ENCODE measurements at places on chromosomes 11 and 22. TPM values are rescaled to one million over a fixed set of nuclear protein-coding genes. Genes with fewer than 3 reads are reported as not detected.

The KCNJ11 gene
- not detected for polyA plus RNA-seq

The TMPRSS5 gene
- polyA plus RNA-seq = 0.10 TPM

The MS4A4A gene
- polyA plus RNA-seq = not detected

The AGBL2 gene
- polyA plus RNA-seq = 1.7 TPM

The OR8J1 gene
- not detected for polyA plus RNA-seq

The CEP126 gene
- 1.5 TPM for polyA plus RNA-seq

GRCh38 chr11:95723361-95723942 lies 66.1 kb downstream of the FAM76B start:
- DNase-seq = no peak

DNA sequence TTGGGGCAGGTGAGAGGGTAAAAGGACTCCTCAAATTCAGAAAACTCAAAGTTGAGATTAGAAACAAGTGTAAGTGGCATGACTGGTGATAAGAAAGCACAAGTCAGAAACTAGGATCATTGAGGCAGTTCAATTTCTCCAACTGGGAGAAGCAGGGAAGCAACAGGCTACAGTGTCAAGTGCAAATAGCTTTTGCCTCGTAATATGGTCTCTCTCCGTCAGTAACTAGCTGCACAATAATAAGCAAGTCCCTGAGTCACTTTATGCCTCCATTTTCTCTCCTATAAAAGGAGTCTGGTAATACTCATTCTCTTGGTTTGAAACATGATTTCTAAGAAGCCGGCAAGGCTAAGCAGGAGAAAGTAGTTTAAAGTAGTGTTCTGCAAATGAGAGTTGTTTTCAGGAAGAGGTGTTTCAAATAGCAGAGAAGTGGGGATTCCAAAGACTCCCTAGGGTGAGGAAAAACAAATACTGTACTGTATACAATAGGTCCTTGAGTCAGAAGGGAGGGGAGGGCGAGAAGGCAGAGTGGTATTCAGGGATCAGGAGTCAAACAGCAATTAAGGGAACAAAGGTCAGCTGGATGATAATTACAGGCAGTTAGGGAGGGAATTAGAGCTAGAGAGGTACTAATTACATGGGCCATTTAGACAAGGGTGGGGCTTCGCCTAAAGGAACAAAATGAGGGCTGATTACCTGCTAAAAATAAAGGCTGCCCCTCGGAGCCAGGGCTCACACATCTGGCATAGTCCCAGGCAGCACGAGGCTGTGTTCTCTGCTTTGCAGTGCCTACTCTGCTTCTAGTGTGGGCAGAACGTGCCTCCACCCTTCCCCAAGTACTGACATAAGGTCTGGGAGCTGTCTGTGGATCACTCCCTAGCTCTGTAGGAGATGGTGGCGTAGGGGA lies 96.0 kb upstream of the BDNF start:
- no peak for DNase-seq

GRCh38 chr22:47406180-47406834 lies 643.9 kb downstream of the TBC1D22A start:
- no peak for DNase-seq

DNA sequence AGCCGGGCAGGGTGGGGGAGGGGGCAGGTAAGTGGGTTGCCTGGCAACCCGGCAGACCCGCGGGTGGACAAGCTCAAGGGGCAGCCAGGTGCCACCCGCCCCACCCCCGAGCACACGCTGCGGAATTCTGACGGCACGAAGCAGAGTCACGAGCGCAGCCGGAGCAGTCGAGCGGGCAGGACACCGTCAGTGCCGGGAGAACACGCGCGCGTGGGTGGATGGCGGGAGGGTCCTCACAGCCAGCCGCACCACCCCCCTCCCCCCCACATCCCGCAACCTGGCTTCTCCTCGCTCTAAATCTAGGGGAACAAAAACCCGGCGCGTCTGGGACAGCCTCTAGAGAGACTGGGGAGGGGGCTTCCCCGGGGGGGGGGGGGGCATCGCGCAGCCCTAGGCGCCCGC lies 133.1 kb upstream of the HSD17B12 start:
- DNase-seq = no peak

DNA sequence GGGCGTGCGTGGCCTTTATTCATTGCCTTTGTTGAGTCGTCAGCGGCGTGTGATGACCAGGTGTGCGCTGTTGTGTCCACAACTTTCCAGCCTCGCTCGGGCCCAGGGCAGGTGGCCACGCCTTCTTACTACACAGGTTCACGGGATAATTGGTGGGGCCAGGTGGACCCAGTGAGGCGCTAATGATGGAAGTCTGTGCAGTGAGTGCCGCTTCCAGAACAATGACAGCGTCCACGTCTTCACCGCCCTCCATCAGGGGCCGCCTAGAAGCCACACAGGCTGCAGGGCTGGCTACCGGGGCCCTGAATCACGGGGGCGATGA lies 1197.3 kb downstream of the BRD1 start:
- DNase-seq = no peak

- DNase-seq = no peak
Measured at GRCh38 chr11:116172851-116173250, 599.9 kb downstream of the BUD13 start.

GRCh38 chr11:94112206-94112953 lies 16.3 kb upstream of the PANX1 start:
- DNase-seq = no peak

GRCh38 chr22:48391171-48391711 lies 1436.4 kb downstream of the BRD1 start:
- DNase-seq = no peak

DNA sequence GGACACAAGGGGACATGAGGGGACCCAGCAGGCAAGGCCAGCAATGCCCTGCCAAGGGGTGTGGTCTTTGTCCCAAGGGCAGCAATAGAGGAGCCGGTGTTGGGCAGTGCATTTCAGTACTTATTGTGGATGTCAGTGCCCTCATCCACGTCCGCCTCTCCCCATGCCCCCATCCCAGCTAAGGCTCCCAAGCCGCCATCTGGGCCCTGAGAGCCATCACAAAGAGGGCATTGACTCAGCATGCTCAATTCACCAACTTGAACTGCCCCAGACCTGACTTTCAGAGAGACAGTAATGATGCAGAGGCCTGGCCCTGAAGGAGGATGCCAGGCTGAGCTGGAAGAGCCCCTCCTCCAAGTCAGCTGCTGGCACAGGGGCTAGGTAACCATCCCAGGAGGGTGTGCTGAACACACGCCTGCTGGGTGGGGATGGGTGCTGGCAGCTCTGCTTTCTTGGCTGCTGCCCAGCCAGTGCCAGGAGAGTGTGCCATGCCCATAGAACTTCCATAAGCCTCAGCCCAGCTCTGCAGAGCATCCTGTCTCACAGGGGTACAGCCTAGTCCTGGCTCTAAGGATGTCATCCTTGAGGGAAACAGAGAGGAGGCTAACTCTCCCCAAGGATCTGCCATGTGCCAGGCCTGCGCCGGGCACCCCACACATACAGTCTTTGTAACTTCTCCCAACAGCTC lies 46.5 kb downstream of the PDE2A start:
- DNase-seq = no peak

GRCh38 chr11:94656968-94657367 lies 89.8 kb downstream of the PIWIL4 start:
- no peak for DNase-seq

DNA sequence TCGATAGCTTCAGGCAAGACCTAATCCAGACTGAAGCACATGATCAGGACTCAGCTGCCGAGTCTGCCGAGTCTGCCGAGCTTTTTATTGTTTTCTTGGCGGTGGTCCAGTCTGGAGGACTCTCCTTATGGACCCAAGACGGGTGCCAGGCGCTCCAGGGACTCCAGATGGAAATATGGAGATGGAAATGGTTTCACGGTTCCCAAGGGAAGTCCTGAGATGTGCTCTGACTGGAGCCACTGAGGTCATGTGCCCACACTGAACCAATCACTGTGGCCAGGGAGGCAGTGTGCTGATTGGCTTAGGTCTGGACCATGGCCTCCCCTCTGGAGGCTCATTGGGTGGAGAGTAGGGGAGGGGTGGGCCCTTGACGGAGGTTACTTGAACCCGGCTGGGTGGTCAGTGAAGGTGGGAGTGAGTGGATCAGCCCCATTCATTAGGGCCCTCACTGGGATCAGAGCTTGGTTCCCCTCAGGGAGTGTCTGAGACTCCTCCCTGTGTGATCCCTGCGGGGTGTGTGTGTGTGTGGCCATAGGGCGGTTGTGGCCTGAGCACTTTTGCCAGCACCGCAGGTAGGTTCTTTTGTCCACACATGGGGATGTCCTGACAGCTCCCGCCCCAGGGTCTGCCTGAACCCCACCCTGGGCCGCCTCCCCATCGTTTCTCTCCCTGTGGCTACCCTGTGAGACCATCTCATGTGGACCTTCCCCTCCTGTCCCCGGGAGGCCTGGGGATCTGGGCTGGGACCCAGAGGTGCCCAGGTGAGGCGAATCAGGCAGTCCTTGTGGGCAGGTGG lies 14.0 kb downstream of the RPS6KA4 start:
- DNase-seq = no peak

DNA sequence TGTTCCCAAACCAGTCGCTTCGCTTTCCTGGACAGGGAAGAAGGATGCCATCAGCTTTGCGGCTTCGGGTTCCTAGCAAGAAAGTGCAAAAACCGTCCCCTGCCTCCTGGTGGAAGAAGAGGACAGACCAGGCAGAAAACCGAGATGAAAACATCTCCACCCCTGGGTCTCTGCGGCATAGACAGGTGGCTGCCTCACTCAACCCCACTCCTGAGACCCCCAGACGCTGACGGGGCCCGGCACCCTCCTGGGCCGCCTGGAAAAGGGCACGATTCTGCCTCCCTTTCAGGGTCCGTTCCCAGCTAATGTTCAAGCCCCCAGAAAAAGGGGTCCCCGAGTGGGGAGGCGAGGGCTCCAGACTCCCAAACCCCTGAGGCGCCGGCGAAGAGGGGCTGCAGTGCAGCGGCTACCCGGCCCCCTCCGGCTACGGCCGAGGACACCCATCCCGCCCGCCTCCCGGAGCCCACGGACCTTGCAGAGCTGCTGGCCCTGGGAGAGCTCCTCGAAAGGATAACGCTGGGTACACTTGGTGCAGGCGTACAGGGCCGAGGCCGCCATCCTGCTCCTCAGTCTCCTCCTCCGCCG lies 569 bp downstream of the FAM76B start:
- DNase-seq = no peak

GRCh38 chr22:44537467-44537866 lies 39.4 kb upstream of the RTL6 start:
- no peak for DNase-seq

- no peak for DNase-seq
Measured at GRCh38 chr11:83054001-83054400, 17.7 kb downstream of the RAB30 start.

DNA sequence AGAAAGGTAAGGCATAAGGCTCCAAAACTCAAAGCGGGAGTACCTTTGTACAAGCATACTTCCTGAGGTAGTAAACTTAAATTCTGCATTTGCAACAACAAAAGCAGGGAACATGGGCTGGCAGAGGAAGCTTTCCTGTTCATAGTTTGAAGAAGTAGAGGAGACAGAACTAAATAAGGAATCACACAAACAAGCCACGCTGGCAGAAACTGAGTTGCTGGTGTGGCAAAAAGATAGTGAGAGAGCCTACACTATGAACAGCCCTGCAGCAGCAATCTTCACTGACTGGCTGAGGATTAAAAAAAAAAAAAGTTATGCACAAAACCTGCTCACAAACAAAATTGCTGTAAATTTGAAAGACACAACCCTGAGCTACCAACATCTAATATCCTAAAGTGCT lies 46.5 kb downstream of the FCHSD2 start:
- DNase-seq = no peak

DNA sequence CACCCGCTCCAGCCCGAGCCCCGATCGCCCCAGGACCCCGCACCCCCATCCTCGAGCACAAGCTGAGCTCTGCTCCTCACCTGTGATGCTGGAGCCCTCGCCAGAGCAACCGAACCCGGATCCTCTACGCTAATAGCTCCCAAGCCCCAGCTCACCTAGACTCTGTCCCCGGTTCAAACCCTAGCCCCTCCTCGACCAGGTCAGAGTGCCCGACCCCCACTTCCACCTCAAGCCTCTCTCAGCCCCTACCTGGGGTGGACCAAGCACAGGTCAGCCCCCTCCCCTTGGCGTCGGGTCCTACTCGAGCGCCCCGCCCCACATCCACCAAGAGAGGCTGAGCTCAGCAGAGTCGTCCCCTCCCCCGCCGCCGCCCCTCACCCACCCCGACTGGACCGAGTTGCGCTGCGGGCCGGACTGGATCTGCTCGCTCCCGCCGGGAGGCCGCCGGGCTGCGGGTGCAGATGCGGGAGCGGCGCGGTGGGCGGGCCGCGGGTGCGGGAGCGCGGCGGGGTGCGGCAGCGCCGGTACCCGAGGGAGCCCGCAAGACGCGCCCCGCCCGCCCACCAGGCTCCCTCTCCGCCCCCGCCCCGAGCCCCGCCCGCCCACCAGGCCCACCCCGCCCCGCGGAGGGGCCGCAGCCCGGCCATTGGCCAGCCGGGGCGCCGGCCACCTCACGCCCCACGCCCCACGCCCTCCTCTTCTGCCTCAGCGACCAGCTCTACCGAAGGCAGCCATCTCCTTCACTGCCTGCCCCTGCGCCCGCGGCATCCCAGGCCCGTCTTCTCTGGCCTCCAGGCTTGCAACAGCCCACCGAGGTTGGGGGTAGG lies 577 bp upstream of the DKK3 start:
- DNase-seq = no peak

GRCh38 chr11:75689863-75690609 lies 21.2 kb upstream of the MAP6 start:
- DNase-seq = no peak

DNA sequence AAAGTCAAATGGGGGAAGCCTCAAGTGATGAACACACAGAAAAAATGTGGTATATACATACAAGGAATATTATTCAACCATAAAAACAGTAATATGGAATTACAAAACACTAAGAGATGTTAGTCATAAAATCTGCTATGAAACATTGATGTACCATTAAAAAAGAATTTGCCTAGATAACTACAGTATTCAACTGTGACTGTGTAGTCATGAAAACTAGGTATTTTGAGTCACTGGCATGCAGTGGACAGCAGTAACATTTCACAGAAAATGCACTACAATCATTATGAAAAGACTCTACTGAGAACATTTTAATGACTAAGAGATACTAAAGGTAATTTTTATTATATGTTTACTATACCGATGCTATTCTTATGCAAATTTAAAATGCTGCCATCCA lies 11.7 kb downstream of the ZNF195 start:
- no peak for DNase-seq

DNA sequence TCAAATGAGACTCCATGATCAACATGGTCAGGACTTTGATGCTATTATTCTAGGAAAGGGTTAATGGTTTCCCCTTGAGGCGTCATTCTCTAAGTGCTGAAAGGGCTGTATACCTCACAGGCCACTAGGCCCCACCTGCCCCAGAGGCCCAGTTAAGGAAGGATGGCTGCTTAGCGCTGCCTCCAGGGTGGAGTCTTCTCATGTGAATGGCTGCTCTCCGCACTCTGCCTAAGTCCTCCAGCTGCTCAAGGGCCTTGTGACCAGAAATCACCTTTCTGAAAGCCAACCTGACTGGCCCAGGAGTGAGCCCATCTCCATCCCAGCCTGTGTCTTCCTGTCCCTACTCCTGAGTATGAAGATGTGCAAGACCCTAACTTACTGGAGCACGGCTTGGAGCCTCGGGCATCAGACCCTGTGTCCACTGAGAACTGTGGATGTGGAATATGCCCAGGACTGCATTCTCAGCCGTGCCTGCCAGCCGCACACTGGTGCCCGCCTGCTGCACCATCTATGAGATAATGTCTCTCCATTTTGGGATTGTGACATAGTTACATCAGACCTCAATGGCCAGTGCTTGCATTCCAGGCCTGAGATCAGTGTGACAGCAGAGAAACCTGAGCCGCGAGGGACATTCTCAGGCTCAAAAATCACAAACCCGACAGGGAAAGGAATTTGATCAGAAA lies 51.0 kb downstream of the SNX19 start:
- no peak for DNase-seq

- no peak for DNase-seq
Measured at GRCh38 chr11:102229510-102230123, 87.7 kb upstream of the BIRC3 start.

GRCh38 chr11:133830931-133831907 lies 14.1 kb downstream of the SPATA19 start:
- no peak for DNase-seq
